NCI-H748 treated with DMSO at 0.1 percent for 48 hours (cell line): ENCODE measurements at places on chromosomes 12 and 14.

DNA sequence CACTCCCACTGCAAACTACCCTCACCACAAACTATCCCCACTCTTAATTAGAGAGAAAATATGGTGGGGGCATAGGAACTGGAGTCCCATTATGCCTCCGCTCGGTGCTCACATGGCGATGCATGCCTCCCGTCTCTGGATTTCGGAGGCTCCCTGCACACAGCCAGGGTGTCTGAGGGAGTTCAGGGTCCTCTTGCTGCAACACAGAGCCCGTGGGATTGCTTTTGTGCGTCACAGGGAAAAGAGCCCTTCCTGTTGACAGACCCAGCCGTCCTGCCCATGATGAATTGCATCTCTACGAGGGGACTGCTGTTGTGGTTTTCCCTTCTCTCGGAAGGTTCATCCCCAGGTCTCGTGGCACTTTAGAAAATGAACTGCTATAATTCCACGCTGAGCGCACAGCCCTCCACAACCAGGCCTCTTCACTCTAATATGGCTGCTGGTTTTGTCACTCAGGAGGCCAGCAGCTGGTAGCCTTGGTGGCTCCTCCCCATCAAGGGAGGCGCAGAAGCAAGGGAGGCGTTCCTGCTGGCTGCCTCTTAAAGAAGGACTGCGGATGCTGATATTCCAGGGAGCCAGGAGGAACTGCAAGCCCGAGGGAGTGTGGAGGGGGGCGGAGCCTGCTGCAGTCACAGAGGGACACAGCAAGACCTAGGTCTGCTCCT lies 158.0 kb downstream of the KCNA5 start:
- no peak for DNase-seq

- DNase-seq: no peak
These were observed 313.5 kb upstream of the KITLG start for GRCh38 chr12:88893801-88894200.

- no peak for DNase-seq
These were observed 1222.4 kb upstream of the USP15 start for GRCh38 chr12:61037792-61038191.

GRCh38 chr14:96863327-96863985 lies 66.3 kb downstream of the VRK1 start:
- DNase-seq: no peak

GRCh38 chr12:39671898-39672875 lies 52.6 kb upstream of the ABCD2 start:
- no peak for DNase-seq

- no peak for DNase-seq
These were observed 234.8 kb upstream of the FKBP4 start for GRCh38 chr12:2559931-2560330.

- no peak for DNase-seq
These were observed 28.3 kb downstream of the DUSP16 start for GRCh38 chr12:12534166-12534866.

GRCh38 chr14:61608245-61609165 lies 86.8 kb upstream of the HIF1A start:
- DNase-seq: peak; percentile 96

DNA sequence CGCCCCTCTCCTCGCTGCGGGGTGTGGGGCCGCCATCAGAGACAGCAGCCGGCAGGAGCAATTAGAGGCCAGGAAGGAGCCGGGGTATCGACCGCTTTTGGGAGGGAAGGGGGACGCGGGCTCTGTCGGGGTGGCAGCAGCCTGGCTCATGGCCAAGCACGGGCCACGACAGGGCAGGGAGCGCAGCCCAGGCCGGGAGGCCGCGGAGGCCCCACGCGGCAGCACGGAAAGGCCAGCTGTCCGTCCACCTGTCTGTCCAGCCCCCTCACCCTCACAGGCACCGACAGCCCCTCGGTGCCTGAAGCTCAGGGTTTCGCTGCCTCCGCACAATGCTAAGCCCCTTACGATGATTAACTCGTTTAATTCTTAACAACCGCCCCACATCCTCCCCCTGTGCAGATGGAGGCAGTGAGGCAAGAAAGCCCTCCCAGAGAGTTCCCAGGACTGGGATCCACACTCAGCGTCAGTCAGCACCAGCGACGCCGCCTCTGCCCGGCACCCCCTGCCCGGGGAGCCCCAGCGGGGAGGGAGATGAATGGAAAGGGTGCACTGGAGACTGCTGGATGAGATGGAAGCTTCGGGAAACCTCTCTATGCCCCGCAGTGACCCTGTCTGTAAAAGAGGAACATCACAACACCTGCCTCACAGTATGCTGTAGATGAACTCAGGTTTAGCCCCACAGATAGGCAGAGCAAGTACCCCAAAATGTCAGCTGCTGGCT lies 23.7 kb downstream of the NCOR2 start:
- peak; percentile 47 for DNase-seq

DNA sequence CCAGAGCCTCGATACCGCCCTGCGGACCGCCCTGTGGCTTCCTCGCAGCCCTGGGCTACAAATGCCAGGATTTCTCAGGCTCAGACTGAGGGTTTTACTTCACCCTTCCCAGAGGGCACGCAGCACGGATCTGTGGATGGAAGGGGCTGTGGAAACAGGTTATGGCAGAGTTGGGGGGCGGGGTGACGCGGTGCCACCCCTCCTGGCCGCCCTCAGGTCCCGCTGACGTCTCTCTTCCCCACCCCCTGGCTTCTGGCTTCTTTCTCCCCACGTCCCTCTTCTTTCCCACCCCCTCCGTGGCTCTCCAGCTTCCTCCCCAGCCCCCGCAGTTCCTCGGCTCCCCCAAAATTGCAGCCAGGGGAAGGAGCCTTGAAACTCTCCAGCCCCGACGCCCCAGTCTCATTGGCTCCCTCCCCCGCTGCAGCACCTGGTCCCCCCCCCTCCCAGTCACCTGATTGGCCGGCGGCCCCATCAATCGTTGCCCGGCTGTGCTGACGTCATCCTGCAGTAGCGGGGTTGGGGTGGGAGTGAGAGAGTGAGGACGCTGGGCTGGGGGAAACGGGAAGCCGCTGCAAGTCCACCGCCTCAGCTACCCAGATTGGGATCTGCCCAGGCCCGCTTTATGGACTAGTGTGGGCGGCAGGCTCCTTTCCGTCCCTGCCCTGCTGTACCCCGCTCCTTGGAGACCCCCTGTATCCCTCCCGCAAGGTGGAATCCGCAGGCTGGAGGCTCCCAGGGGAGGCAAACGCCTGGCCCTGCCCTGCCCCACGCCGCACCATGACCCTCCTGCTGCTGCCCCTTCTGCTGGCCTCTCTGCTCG lies at the start of gene CLSTN3:
Gene CLSTN3 (plus strand): TSS at position 500 of the 820 bp plus-strand sequence. CDS start 278 bp downstream, at position 778.
- DNase-seq: peak; percentile 53

GRCh38 chr12:94140556-94140955 lies 7.8 kb upstream of the PLXNC1 start:
- DNase-seq: peak; percentile 10

GRCh38 chr12:15488481-15488880 lies 166.2 kb downstream of the PTPRO start:
- no peak for DNase-seq

GRCh38 chr12:121383601-121384021 lies 16.3 kb upstream of the RNF34 start:
- no peak for DNase-seq

DNA sequence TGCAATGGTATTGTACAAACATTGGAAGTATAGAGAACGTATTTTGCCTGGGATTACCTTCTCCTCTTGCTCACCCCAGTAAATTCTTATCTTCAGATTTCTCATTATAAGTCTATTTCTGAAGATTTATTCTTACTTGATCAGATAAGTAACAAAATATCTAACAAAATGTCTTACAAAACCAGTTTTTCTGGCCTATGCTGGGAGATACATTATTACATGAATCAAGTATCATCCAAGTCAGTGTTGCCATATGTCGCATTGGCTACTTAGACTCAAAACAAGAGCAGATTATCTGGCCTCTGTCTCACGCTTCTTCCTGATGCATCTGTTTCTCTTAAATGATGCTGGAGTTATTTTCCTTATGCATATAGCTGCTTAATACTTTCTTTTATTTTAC lies 408.5 kb downstream of the CCER1 start:
- no peak for DNase-seq

- DNase-seq: no peak
These were observed 202.5 kb downstream of the VRK1 start for GRCh38 chr14:96999654-97000155.

GRCh38 chr12:104743202-104743580 lies 214.9 kb downstream of the SLC41A2 start:
- no peak for DNase-seq

DNA sequence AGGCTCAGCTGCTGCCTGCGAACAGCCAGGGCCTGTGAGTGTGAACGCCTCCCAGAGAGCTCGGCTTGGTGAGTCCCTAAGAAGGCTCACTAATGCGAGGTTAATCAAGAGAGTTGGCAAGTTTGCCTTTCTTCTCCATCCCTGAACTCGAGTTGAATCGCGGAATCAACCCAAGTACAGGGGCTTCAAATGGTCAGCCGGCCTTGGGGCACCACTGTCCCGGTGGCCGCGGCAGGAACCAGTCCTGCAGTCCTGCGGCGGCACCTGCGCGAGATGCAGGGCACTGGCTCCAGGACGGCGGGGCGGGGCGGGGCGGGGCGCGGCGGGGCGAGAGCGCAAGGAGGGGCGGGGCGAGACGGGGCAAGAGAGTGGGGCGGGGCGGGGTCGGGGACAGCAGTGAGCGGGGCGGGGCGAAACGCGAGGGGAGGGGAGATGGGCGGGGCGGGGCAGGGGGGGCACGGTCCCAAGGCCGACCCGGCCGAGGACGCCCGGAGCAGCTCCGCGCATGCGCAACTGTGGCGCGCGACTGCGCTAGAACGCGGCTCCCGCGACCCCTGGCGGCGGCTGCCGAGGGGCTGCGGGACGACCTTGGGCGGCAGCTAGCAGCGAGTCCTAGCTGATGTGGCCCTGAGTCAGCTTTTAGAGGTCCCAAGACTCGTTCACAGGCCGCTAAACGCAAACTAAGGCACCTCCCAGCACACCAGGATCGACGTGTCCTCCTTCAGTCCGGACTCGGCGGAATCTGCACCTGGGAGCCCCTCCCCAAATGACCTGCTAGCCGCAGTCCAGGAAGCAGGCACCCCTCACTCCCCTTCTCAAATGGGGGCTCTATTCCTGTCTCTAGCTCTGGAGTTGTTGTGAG lies 58.0 kb downstream of the TTC7B start:
- DNase-seq: peak; percentile 85

DNA sequence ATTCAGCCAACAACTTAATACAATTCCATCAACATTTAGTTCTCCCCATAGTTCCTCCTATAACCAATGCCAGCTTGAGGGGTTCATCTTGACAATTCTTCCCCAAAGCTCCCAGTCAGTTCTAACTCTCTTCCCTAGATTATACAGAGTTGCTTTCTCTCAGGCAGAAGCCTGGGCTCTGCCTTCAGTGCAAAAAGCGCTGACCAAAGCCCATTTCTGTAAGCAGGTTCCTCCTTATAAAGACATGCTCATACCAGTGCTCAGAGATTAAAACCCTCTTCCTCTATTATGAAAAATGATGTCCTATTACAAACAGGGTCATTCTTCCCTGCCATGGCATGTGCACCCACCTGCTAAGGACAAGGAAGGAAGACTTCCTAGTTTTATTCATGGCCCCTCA lies 16.2 kb downstream of the SPIC start:
- DNase-seq: no peak

GRCh38 chr14:61320806-61321384 lies 484 bp upstream of the PRKCH start:
- peak; percentile 27 for DNase-seq

DNA sequence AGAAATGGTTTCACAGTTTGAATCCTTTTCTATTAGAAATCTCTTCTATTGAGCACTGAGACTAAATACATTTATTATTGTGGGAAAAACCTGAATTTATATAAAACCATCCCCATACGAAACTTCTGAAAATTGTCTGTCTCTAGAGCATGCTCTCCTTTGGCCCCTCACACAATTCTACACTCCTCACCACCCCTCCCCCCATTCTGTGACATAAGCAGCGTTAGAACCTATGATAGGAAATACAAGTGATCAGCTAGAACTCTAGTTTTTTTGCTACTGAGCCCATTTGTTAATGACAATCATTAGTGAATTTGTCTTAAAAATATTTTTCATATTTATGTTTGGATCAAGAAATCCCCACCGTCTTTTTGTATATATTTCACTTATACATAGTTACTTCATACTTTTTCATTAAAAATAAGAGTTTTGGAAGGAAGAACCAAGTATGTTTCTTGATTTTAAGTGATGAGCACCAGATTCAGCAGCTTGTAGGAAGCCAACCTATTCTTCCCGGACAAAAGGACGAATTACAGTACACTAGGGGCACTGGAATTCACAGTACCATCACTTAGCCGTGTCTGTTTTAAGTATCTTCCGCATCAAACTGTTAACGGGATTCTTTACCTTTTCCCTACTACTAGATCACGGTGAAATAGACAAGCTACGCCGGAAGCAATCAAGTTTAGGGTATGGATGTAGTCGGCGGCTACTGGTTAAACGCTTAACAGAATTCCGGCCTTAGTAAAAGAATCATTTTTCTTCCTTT lies 724 bp downstream of the GTSF1 start:
- no peak for DNase-seq

- DNase-seq: no peak
These were observed 1.2 kb downstream of the NCKAP5L start for GRCh38 chr12:49827051-49827400.

- DNase-seq: no peak
These were observed 6.0 kb upstream of the KCNH5 start for GRCh38 chr14:63051301-63051700.

- DNase-seq: no peak
These were observed 85.4 kb upstream of the PLXNC1 start for GRCh38 chr12:94062796-94063635.

- DNase-seq: peak; percentile 23
These were observed 10.0 kb upstream of the SNRPF start for GRCh38 chr12:95848575-95849388.

- DNase-seq: no peak
These were observed 45.6 kb downstream of the EVL start for GRCh38 chr14:100110816-100111215.

- DNase-seq: no peak
These were observed 11.4 kb upstream of the DLK1 start for GRCh38 chr14:100715332-100715731.

DNA sequence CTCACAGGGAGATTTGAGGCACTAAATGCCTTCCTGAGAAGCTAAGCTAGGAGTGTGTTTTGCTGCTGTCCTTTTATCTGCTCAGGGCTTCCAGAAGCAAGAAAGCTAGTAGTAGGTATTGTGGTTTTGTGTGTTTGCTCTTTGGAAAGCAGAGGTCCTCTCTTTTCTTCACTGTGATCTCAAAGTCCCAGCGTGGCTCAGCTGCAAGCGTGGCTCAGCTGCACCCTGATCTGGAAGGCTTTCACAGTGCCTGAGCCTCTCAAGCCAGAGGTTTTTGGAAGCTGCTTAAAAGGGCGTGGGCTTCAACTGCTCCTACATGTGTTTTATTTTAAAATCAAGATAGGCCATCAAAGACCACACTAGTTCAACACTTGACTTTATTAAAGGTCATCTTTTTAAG lies 337.4 kb upstream of the RGS6 start:
- DNase-seq: no peak

DNA sequence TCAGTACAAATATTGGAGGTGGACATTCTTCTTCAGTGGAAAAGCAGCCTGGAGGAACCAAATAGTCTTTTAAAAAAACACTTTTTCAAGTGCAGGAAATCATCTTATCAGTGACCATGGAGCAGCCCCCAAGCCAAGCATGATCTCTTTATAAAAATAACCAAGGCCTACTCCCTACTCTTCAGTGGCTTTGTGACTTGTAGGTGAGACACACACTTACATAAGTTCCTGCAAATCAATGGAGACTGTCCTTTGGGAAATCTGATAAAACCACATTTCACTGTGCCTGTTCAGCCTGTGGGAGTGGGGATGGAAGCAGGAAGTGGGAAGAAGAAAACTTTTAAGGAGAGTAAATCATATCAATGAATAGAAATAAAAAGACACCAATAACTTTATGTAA lies 56.3 kb downstream of the MBIP start:
- DNase-seq: no peak
